ENCODE measurements at places on chromosomes 3 and 15.

- no peak for DNase-seq
Observed at GRCh38 chr3:130539005-130539404, 22.0 kb downstream of the COL6A6 start.

- DNase-seq: no peak
Observed at GRCh38 chr3:190076136-190076535, 44.6 kb downstream of the P3H2 start.

DNA sequence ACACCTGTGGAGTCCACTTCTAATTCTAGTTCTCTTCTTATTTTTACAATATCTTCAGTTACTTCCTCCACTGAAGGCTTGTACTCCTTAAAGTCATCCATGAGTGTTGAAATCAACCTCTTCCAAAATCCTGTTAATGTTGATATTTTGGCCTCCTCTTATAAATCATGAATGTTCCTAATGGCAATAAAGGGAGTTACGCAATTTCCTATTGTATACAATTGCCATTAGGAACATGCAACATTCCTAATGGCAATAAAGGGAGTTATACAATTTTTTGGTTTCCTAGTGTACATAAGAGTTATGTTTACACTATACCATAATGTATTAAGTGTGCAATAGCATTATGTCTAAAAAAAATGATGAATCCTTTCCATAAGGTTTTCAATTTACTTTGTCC lies 9.2 kb upstream of the TIGIT start:
- DNase-seq: no peak

DNA sequence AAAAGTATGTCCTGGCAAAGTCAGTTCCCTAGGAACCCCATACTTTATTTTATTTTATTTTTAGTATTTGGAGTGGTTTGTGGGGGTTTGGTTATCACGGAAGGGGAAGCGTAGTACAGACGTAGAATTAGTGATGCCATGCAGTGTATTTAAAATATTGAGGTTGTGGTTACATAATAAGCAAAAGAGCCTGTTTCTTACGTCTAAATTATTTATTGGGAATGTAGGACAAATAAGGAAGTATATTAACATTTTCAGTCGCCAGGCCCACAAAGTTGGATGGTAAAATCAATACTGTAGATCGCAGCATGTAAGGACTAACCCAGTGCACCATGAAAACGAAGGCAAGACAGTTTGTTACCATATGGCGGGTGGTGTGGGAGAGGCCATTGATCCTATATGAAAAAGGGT lies 558 bp downstream of the DTWD1 start:
- DNase-seq: no peak

- DNase-seq: no peak
Observed at GRCh38 chr3:8509961-8510360, 8.3 kb downstream of the LMCD1 start.

- DNase-seq: no peak
Observed at GRCh38 chr15:31517711-31518110, 191.1 kb downstream of the KLF13 start.

GRCh38 chr3:11273891-11274291 lies 1.7 kb downstream of the ATG7 start:
- no peak for DNase-seq

- no peak for DNase-seq
Observed at GRCh38 chr3:87390353-87390752, 114.0 kb upstream of the POU1F1 start.

DNA sequence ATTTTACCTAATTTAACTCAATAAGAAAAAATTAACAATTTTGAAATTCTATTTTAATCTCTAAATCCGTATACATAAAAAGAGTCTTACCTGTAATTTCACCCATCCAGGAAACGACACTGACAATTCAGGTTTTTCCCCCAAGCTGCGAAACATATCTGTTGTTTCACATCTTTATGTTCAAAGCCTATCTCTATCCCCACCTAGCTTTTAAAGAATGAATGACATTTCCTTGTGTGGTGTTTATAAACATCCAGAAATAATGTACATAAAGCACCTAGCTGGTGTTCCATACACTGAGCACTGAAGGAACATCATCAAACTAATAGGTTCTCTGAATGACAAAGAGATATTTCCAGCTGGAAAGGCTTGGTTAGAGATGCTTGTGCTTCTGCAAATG lies 867.8 kb downstream of the SQOR start:
- no peak for DNase-seq
